ENCODE measurements at places on chromosomes 3 and 15.
A peak's percentile ranks its signal among the peaks of the same experiment; 100 is the strongest.

GRCh38 chr15:91254766-91255165 is 154.7 kb downstream of the SV2B start:
- DNase-seq: no peak

DNA sequence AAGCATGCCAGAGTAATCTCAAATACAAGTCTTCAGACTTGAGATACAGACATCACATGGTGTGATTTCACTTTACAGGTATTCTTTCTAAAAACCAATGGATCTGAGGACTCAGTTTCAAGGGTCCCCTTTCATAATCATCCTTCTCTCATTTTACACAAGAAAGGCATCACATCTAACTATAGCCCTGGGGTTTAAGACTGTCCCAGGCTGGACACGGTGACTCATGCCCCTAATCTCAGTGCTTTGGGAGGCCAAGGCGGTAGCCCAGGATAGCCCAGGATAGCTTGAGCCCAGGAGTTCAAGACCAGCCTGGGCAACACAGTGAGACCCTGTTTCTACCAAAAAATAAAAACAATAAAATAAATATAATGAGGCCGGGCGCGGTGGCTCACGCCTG is 36.4 kb downstream of the UBP1 start:
- DNase-seq: no peak

DNA sequence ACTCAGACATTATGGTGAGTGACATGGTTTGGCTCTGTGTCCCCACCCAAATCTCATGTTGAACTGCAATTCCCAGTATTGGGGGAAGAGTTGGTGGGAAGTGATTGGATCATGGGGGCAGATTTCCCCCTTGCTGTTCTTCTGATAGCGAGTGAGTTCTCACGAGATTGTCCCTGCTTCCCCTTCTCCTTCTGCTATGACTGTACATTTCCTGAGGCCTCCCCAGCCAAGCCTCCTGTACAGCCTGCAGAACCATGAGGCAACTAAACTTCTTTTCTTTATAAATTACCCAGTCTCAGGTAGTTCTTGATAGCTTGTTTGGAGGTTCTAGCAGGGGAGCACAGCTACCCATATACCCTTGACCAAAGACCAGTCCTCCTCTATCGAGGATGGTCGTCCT is 45.9 kb downstream of the ADAM10 start:
- no peak for DNase-seq

GRCh38 chr3:194570235-194570634 is 63.0 kb downstream of the TMEM44 start:
- no peak for DNase-seq

- DNase-seq: no peak
Measured at GRCh38 chr15:74611341-74611740, 4.3 kb upstream of the CLK3 start.

DNA sequence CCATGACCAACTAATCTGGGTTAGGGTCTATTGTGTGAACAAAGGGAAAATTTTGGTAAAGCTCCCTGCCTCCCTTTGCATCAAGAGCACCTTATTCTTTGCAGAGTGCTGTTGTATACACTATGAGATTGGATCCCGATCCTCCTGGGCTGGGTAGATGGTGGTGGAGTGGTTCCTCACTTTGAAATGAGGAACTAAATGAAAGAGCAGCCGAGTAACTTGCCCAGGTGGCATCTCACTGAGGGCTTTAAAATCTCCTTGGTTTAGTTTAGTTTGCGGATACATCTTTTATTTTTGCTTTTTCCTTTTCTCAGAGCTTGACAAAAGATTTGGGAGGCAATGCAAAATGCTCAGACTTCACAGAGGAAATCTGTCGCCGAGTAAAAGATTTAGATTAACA is 19.4 kb downstream of the IDH3A start:
- DNase-seq: no peak

GRCh38 chr15:28953573-28954195 is 67.9 kb downstream of the APBA2 start:
- no peak for DNase-seq

- no peak for DNase-seq
Measured at GRCh38 chr15:32106401-32107381, 76.4 kb downstream of the CHRNA7 start.

DNA sequence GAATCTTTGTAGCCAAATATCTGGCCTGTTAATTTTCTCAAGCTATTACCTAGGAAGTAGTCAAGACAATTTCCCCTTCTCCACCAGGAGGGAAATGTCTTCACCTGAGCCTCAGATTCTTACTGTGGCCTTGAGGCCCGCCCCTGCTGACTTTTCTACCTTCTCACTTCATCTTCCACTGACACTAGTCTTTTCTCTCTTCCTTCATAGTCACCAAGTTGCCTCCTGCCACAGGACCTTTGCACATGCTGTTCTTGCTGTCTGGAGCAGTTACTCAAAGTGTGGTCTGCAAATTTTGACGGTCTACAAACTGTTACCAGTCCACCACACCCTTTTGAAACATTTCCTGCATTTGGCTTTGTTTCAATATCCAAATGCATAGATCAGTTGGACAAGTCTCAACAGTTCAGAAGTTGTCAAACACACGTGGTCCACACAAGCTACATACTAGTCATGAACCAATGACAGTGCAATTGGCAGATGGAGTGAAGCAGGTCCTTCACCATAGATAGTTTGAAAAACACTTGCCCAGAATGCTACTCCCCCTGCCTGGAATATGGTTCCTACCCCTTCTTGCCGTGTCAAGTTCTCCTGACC is 100.5 kb downstream of the OSBPL10 start:
- no peak for DNase-seq

DNA sequence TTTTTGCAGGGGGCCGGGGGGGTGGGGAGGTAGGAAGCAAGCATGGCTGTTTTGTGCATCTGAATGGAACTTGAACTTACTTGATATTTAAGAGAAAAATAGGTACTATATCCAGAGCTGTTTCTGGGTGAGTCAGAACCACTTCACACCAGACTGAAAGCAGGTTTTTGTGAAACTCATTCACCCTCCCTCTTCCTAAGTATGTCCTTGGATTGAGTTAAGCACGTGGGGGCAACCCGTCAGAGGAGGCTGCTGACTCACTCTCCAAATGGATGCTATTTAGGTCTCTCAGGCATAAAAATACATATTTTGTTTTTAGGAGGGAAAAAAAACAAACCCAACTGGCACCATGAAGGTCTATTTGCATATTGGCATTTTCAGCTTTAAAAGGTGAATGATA is 270.3 kb downstream of the RYR3 start:
- no peak for DNase-seq

DNA sequence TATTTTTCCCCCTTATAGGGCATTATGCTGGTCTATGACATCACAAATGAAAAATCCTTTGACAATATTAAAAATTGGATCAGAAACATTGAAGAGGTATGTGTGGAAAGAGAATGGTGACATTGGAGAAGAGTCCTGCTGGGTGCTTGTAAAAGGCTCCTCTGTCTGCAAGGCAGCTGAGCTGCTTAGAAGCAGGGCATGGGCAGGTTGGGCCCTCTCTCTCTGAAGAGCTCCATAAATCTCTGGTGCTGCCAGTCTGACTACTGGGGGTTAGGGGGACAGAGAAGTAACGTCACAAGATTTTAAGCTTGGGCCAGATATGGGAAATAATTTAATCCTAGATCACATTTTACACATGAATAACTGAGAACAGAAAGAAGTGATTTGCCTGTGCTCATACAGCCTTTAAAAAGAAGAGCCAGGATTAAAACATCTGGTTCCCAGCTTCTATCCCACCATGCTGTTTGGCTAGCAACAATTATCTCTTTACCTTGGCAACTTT is 21.9 kb upstream of the APH1B start:
- DNase-seq: no peak

DNA sequence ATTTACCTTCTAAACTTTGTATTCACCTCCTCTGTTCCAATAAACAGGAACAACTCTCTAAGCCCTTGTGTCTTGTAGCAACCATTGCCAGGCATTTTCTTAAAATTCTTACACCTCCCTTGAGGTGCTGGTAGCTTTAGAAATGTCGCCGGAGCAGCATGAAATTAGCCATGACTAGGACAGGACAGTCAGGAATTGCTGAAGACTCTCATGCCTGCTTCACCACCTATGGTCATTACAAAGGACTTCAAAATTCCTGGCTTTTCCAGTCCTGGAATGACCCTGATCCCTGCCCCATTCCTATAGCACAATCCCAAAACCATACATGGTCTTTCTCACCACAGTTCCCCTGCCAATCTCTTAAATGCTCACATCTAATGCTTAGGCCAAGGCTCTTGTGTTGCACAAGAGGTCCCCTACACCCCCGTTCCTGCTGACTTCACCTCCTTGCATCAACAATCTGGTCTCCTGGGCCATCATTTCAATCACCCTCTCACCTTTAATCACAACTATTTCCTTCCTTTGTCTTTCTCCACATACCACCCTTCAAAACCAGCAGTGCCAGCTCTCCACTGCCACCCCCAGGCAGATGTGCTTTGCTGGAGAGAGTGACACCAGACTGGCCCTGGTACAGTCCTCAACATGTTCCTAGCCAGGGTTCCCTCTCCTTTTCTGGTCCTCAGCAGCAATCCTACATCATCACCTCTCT is 113.2 kb upstream of the TJP1 start:
- no peak for DNase-seq

GRCh38 chr3:24923570-24923969 is 428.9 kb upstream of the THRB start:
- peak; percentile 27 for DNase-seq
